ENCODE measurements at places on chromosomes 4 and X.

DNA sequence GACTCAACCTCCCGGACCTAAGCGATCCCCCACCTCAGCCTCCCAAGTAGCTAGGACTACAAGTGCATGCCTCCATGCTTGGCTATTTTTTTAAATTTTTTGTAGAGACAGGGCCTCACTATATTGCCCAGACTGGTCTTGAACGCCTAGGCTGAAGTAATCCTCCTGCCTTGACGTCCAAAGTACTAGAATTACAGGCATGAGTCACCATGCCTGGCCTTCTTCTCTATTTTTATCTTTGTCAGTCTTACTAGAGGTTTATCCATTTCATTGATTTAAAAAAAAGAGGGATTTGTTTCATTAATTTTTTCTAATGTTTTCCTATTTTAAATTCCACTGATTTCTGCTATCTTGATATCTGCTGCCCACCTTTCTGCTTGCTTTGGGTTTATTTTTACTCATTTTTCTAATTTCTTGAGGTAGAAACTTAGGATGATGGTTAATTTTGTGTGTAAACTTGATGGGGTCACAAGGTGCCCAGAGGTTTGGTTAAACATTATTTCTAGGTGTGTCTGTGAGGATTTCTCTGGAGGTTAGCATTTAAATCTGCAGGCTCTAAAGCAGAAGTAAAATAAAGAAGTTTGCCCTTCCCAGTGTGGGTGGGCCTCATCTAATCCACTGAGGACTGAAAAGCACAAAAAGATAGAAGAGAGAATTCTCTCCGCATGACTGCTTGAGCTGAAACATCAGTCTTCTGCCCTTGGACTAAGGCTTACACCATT is 116.2 kb upstream of the DCLK2 start:
- H3K27me3 ChIP-seq: no peaks in the 10 kb centered on the region
- no peaks in the 10 kb centered on the region for H3K36me3 ChIP-seq
- H3K27ac ChIP-seq: no peak overlapping the region
- H3K4me3 ChIP-seq: no peak overlapping the region
- H3K4me1 ChIP-seq: no peaks in the 10 kb centered on the region
- DNase-seq: no peak

GRCh38 chrX:65407157-65407626 is 127.4 kb downstream of the LAS1L start:
- H3K27ac ChIP-seq: no peak overlapping the region
- no peak for DNase-seq
- no peaks in the 10 kb centered on the region for H3K36me3 ChIP-seq
- no peaks in the 10 kb centered on the region for H3K27me3 ChIP-seq
- H3K4me1 ChIP-seq: no peaks in the 10 kb centered on the region

- H3K27ac ChIP-seq: no peak overlapping the region
- H3K4me1 ChIP-seq: peaks cover 10% of the 10 kb centered on the region
- no peak for DNase-seq
- H3K4me3 ChIP-seq: no peak overlapping the region
Observed at GRCh38 chrX:21674430-21675186, 16.5 kb upstream of the KLHL34 start.

GRCh38 chr4:891747-892146 is 40.4 kb downstream of the GAK start:
- H3K4me1 ChIP-seq: no peaks in the 10 kb centered on the region
- H3K36me3 ChIP-seq: no peaks in the 10 kb centered on the region
- no peak for DNase-seq
- no peak overlapping the region for H3K4me3 ChIP-seq

GRCh38 chr4:149498246-149498645 is 317.4 kb downstream of the IQCM start:
- no peaks in the 10 kb centered on the region for H3K27me3 ChIP-seq
- no peak for DNase-seq
- no peaks in the 10 kb centered on the region for H3K36me3 ChIP-seq

GRCh38 chr4:168587411-168588125 is 90.7 kb downstream of the PALLD start:
- no peaks in the 10 kb centered on the region for H3K27me3 ChIP-seq
- H3K4me1 ChIP-seq: peaks cover 54% of the 10 kb centered on the region
- no peaks in the 10 kb centered on the region for H3K36me3 ChIP-seq
- H3K27ac ChIP-seq: peak overlapping the region; percentile 98

GRCh38 chr4:124525524-124525923 is 187.0 kb downstream of the ANKRD50 start:
- H3K36me3 ChIP-seq: no peaks in the 10 kb centered on the region
- no peak overlapping the region for H3K4me3 ChIP-seq
- no peaks in the 10 kb centered on the region for H3K4me1 ChIP-seq
- H3K27ac ChIP-seq: no peak overlapping the region

GRCh38 chr4:5711479-5712184 is 631 bp downstream of the EVC start:
- H3K27ac ChIP-seq: no peak overlapping the region
- DNase-seq: no peak
- H3K4me1 ChIP-seq: 0 out of 2 replicates have a peak, but pooled peaks cover 3% of the 10 kb centered on the region
- H3K4me3 ChIP-seq: peak overlapping the region; percentile 50

DNA sequence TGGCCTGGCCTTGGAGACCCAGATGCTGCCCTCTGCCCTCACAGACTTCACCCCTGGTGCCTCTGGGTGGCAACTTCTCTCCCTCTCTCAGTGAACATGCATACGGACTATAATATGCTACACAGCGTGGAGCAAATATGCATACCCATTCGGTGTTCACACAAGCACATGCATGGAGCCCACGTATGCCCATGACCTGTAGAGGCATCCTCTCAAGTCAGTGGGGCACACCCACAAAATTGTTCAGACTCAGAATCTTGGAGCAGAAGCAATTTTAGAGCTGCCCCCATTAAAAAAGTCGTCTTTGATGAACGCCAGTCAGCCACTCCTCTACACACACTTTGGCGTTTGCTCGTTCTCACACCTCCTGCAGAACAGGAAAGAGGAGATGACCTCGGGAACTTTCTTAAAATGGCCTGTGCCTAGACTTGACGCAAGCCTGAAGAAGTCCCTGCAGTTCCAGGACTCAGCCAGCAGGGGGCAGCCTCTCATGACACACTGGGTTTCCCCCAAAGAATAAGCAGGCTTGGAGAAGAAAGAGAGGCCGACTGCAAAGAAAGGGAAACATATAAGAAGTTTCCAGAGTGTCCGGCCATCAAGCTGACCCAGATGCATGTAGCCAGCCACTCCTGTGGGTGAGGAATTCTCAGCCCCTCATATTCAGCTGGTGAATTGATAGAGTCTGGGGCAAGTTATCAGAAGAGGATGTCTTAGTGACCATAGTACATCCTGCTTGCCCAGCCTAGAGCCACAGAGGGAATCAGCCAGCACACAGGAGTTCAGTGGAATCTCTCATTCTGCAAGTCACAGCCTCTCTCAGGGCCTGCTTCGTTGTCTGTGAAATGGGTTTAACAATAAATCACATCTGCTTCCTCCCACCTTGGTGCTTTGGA is 17.3 kb downstream of the APLN start:
- no peak overlapping the region for H3K4me3 ChIP-seq
- no peaks in the 10 kb centered on the region for H3K36me3 ChIP-seq
- H3K4me1 ChIP-seq: no peaks in the 10 kb centered on the region
- H3K27ac ChIP-seq: no peak overlapping the region
- H3K27me3 ChIP-seq: no peaks in the 10 kb centered on the region
- peak; percentile 41 for DNase-seq

GRCh38 chrX:45900766-45901615 is 644.2 kb downstream of the ZNF674 start:
- H3K36me3 ChIP-seq: no peaks in the 10 kb centered on the region
- no peak overlapping the region for H3K4me3 ChIP-seq
- H3K27ac ChIP-seq: no peak overlapping the region
- no peak for DNase-seq
- H3K4me1 ChIP-seq: no peaks in the 10 kb centered on the region
- no peaks in the 10 kb centered on the region for H3K27me3 ChIP-seq

DNA sequence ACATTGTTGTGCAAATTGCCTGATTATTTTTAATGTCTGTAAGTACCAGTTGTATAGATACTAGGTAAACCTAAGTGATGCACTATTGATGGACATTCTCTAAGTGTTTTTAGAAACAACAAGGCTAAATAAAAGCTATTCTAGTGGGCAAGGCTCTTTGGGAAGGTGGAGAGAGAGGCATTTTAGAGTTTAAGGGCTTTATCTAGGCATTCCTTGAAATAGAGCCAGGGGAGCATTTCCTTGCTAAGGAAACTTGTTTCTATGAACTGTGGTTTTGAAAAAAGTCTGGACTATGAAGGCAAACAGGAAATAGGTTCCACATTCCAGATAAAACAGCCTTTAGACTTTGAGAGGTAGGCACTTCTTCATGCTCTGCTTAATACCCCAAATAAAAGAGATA is 23.8 kb downstream of the BMX start:
- H3K36me3 ChIP-seq: no peaks in the 10 kb centered on the region
- no peak overlapping the region for H3K4me3 ChIP-seq
- no peaks in the 10 kb centered on the region for H3K4me1 ChIP-seq
- H3K27me3 ChIP-seq: no peaks in the 10 kb centered on the region

DNA sequence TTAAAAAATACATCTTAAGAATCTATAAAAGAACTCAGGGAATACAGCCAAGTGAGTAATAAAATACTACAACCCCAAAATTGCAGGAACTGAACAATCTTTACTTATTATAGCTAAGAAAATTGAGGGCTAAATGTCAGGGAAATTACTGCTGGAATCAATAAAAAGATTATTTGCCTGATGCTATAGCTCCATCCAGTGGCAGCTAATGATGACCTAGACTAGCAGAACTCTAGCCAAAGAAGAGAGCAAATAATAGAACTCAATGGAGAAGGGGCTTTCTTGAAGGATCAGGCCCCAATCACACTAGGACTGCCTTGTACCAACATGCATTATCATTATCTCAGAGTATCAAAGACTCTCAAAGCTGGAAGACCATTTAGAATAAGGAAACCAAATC is 85.0 kb upstream of the FAM241A start:
- H3K27ac ChIP-seq: no peak overlapping the region
- no peaks in the 10 kb centered on the region for H3K27me3 ChIP-seq
- no peaks in the 10 kb centered on the region for H3K4me1 ChIP-seq
- no peaks in the 10 kb centered on the region for H3K36me3 ChIP-seq
- no peak for DNase-seq
